Activated CD4-positive, alpha-beta T cell treated with anti-CD3 and anti-CD28 coated beads for 24 hours (primary cell): ENCODE measurements at places on chromosomes 16 and 17.

DNA sequence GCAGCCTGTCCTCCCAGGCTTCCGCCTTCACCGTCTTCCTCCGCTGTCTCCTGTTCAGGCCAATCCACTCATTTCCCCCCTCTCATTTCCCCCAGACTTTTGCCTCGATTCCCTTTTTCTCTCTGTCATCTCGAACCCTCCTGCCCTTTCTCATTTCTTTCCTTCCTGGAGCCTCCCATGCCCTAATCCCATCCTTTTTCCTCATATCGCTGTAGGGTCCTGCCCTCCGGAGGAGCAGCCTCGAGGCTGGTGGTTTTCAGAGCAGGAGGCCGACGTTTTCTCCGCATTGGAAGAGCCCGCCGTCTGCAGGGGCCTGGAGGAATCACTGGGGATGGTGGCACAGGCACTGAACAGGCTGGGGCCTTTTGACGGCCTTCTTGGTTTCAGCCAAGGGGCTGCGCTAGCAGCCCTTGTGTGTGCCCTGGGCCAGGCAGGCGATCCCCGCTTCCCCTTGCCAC lies 597 bp downstream of the OVCA2 start:
- DNase-seq, result no peak

- no peak for DNase-seq
Observed at GRCh38 chr16:81668243-81669097, 110.6 kb upstream of the PLCG2 start.

- no peak for DNase-seq
Observed at GRCh38 chr17:36598951-36599401, 2.4 kb upstream of the MRM1 start.

DNA sequence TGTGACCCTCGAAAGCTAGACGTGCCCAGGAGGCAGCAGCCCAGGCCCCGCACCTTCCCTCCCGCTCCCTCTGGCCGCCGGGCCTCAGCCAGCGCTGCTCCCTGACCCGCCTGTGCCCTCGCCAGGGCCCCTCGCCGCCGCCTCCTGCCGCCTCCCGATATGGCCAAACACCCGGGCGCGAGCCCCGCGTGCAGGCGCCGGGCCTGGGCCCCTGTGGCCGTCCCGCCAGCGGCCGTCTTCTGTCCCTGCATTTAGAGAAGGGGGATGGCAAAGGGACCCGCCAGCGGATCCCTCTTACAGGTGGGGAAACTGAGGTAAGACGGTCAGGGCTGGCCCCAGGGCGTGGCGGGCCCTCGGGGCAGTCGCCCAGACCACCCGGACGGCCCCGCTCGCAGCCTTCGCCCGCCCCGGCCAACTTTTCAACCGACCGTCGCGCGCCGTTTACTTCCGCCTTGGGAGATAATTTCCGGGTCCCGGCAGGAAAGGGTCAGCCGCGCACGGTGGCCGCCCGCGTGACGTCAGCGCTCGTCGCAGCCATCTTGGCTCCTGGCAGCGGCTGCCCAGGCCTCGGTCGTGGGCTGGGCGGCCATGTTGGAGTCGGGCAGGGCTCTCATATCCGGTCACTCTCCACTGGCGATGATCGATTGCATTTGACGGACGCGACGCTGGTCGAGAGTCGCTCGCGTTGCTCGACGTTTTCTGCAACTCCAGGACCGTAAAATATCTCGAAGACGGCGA lies 7.0 kb upstream of the GNG13 start:
- DNase-seq, result peak; percentile 79

DNA sequence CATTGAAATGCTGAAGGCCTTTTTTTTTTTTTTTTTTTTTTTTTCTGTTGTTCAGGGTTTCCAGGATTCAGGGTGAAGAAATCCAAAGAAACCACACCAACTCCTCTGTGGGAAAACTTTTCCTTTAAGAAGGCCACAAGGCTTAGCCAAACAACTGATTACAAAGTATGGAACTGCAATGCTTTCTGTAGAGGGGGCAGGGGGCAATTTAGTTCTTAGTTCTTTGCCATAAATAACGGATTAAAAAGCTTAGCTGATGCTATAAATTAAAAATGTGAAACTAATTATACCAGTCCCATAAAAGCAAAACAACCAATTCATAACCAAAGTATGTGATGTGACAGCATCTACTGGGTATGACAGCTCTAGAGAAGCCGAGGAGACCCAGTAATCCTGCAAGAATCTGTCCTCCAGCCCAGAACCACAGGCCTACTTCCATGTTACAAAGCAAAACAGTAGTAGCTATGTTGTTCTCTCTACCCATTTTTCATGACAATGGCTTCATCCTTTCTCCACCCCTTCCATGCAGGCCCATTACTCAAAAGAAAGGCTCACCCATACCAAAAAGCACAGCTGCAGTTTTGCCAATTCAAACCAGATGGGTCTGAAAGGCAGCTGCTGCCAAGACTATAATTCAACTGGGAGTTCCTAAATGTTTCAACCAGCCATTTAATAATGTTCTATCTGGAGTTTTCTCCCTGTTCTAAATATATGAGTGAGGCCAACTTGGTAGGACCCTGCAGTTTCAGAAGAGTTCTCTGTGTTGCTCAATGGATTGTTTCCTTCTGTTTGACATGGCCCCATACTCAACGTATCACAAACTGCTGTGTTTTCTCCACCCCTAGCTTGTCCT lies 167.1 kb upstream of the ZFHX3 start:
- no peak for DNase-seq

DNA sequence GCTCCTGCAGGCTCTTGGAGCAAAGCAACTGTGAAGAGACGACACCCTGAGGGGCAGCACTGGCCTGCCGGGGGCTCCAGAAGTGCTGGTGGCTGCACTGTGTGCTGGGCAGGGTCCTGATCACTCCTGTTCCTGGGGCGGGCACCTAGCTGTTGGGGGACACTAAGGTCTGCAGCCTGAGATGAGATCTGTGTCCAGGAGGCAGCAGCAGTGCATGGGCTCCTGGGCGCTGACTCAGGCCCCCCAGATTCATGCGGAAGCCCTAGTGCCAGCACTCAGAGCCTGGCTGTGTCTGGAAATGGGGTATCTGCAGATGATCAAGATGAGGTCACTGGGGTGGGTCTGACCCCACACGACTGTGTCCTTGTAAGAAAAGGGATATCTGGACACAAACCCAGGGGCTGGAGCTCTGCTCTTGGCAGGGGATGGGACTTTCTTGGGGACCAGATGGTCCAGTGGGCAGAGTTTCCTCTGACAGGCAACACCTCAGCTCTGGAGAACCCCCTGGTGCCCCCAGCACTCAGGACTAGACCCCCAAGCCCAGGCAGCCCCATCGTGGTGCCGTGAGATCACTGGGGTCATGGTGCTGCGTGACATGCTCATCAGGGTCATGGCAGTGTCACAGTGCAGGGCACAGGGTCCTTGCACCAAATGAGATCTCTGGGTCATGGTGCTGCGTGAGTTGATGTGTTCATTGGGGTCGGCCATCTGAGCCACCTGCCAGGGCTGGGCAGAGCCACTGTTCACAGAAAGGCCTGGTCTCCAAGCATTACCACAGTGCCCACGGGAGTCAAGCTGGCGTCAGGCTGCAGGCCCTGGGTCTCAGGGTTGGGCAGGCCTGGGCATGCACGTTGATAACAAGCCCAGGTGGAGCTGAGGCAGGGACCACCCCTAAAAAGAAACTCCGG lies 9.5 kb downstream of the FAAP100 start:
- DNase-seq, result no peak

GRCh38 chr16:72467157-72467759 lies 295.3 kb upstream of the PMFBP1 start:
- no peak for DNase-seq

- DNase-seq, result no peak
Observed at GRCh38 chr17:1467898-1468492, 12.0 kb upstream of the CRK start.

GRCh38 chr17:78705071-78705470 lies 77.0 kb downstream of the CYTH1 start:
- DNase-seq, result no peak

GRCh38 chr17:78875363-78876093 lies 27.5 kb downstream of the CEP295NL start:
- DNase-seq, result no peak

- no peak for DNase-seq
Observed at GRCh38 chr16:2699791-2700600, 17.7 kb downstream of the KCTD5 start.

DNA sequence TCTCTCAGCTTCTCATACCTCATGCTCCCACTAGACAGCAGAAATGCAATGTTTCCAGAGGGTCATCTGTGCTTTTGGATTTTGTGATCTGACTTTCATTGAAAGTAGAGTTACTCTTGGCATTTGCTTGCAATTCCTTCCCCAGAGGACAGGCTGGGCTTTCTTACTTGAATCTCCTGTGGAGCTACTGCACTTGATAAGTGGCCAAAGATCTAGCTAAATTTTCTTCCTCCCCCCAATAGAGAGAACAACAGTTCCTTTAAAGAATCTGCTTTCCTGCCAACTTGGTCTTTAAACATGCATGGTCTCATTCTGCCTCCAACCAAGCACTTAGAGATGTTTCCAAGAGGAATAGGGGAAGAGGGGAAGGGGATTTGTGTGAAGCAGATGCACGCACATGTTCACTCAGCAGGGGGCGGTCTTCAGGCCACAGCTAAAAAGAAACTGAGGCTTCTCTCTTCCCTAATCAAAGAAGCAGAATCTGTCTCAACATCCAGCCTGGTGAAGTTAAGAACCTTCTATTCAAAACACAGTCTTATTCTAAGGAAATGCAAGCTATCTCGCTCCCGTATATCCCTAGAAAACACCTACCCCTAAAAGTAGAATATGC lies 229.6 kb downstream of the ZFHX3 start:
- no peak for DNase-seq

- no peak for DNase-seq
Observed at GRCh38 chr17:29584452-29585079, 4.9 kb downstream of the GIT1 start.

DNA sequence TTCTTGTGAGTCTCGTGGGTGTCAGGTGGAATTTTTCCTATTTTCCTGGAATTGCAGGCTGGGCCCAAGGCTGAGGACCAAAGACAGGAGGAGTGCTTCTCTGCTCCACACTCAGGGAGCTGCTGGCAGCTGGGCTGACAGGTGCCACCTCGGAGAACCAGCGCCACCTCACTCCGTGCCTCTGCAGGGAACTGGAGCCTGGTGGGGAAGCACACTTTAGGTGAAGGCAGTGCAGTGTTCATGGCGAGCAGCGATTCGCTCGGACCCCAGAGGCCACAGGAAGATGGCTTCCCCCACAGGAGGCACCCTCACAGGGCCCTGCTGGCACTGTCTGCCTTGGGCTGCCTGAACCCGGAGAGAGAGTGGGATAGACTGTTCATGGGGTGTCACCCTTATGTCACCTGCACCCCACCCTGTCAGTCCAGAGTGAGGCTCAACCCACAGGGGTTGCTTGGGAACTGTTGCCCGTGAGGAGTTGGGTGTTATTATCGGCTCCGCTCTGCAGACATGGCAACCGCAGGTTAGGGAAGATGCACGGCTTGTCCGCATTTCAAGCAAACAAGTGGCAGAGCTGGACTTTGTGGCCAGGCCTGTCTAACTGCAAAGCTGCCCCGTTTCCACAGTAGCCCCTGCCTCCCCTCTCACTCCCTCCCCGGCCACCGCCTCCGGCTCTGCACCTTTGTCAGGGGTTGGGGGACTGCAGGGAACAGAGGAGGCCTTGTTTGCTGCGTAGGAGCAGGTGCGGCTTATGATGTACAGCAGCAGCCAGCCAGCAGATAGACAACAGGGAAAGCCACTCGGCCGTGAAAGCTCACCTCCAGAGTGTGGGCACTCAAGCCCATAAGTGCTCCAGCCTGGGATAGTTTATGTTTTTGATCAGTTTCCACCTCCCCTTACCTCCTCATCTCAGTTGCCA lies 15.5 kb downstream of the TBC1D24 start:
- no peak for DNase-seq

DNA sequence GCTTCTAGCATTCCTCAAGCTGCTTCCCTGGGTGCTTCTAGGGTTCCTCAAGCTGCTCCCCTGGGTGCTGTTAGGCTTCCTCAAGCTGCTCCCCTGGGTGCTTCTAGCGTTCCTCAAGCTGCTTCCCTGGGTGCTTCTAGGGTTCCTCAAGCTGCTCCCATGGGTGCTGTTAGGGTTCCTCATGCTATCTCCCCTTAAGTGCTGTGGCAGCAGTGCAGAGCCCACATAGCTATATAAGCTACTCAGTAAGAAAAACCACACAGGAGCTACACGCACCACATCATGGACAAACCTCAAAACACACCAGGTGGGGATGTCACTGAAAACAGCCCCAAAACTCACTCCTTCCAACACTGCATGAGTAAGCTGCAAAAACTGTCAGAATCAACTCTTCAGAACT lies 35.2 kb downstream of the ANKRD11 start:
- DNase-seq, result no peak

GRCh38 chr16:27446721-27447120 lies 44.7 kb downstream of the IL21R start:
- DNase-seq, result no peak

GRCh38 chr17:46025510-46026165 lies 26.6 kb downstream of the STH start:
- DNase-seq, result no peak

DNA sequence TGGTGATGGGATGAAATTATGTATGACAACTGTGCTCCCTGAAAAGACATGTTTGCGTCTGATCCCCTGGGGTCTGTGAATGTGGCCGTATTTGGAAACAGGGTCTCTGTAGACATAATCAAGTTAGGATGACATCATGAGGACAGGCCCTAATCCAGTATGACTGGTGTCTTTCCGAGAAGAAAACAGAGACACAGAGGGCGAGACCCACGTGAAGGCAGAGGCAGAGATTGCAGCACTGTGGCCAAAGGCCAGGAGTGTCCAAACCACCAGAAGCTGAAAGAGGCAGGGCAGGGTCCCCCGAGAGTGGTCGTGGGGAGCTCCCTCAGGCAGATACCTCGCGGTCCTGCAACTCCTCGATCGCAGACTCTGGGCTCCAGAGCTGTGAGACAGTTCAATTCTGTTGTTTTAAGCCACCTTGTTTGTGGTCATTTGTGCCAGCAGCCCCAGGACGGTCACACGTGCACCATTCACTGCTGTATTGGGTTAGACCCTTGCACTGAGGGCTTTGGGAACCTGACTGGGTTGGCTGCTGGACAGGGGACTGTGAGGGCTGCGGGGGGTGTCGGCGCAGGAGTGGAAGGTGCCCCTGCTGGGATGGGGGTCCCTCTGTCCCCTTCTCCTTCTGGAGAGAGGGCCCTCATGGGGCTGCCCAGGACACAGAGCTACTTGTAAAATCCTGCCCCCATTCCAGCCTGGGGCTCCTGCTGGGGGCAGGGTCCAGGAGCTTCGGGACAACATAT lies 27.7 kb downstream of the METRNL start:
- DNase-seq, result no peak

GRCh38 chr16:71852158-71852557 lies 6.4 kb downstream of the ATXN1L start:
- no peak for DNase-seq

- no peak for DNase-seq
Observed at GRCh38 chr16:72128701-72129100, 35.1 kb downstream of the DHX38 start.

GRCh38 chr16:12498077-12498476 lies 305.6 kb downstream of the CPPED1 start:
- DNase-seq, result no peak

DNA sequence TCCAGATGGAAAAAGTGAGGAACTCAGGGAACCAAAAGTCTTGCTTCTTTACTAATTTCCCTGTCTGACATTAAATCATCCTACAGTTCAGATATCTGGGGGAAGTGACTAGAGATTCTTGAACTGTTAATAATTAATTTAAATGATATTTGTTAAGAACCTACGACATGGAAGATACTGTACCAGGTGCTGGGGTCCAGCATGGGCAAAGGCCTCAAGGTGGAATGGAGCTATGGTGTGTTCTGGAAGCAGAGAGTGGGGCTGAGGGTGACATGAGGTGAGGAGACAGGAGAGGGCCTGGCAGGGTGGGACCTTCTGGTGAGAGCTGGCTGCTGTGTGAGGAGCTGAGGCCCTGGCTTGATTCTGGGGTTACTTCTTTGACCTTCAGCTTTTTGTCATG lies 6.0 kb upstream of the CCL2 start:
- DNase-seq, result no peak

GRCh38 chr17:82752371-82753200 lies 721 bp downstream of the TBCD start:
- no peak for DNase-seq
